ENCODE measurements at places on chromosomes 1 and 21. TPM values are rescaled to one million over a fixed set of nuclear protein-coding genes. Genes with fewer than 3 reads are reported as not detected.

DNA sequence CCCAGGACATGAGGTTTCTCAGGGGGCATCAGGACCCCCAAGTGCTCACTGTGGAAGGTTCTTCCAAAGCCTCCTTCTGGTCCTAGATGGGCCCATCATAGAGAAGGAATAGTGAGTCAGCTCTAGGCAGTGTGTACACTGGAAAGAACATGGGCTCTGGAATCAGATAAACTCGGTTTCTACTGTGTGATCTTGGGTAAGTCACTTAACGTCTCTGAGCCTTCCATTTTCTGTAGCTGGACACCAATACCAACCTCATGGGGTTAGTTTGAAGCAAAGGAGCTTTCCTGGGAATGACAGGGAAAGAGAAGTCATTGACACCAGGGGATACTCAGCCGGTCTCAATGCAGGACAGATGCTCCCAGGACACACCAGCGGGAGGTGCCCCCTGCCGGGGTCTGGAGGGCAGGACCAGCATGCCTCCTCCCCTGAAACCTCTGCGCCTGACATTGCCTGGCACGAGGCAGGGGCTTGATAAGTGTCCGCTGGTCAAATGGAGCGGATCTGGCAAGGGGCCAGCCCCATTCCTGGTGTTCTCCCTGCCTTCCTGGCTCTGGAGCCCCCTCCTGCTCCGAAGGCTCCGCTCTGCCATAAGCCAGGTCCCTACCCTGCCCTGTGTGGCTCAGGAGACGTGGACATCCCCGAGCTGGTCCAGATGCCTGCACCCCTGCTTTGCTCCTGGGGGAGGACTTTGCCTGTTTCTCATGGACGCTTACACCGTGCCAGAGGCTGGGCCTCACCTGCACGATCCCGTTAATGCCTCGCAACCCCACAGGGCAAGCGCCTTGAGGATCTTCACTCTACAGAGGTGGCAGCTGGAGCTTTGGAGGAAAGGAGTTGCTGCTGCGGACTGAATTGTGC is 52.8 kb downstream of the EDN2 start:
- no peak for DNase-seq

GRCh38 chr1:244605835-244606370 is 47.0 kb upstream of the DESI2 start:
- no peak for DNase-seq

PRDM16 gene
- total RNA-seq = 1.7 TPM

HPCA gene
- total RNA-seq = not detected

CYP4A11 gene
- not detected for total RNA-seq

ADAM30 gene
- not detected for total RNA-seq

GRCh38 chr1:153631047-153632022 is 2.5 kb upstream of the CHTOP start:
- DNase-seq = no peak

DNA sequence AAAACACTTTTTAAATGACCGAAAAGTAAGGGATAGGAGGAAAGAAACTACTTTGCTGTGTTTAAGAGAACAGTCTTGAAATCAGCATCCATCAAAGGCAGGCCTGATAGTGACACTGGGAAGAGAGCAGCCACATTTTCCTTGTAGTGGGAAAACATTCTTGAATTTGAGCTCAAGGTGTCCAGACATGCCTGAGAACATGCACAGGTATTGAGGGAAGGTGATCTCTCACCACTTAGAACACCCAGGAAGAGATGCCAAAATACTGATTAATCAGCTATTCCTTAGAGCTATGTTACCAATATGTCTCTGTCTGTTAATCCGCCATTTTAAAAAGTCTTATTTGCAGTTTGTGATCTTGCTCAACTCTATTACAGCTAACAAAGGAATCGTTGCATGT is 25.9 kb downstream of the IL12RB2 start:
- DNase-seq = no peak

- peak; percentile 93 for DNase-seq
Observed at GRCh38 chr21:38913120-38913892, 107.6 kb downstream of the ETS2 start.

PRAMEF5 gene
- total RNA-seq = not detected

DNA sequence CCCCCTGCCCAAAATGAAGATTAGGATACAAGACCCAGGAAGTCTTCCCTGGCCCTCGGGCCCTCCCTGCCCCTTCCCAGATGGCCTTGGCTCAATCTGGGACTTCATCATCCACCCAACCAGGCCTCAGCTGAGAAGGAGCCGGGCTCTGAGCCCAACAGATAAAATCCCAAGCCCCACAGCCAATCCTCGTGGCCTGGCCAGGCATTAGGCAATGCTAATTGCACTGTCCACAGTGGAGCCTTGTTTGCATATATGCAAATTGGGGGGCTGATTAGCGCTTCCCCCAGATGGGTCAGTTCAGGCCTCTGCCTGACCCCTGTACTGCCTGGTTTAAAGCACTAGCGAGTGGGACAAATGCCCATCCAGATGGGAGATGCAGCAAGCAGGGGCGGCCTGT is 34.9 kb downstream of the IGSF21 start:
- DNase-seq = no peak

DNA sequence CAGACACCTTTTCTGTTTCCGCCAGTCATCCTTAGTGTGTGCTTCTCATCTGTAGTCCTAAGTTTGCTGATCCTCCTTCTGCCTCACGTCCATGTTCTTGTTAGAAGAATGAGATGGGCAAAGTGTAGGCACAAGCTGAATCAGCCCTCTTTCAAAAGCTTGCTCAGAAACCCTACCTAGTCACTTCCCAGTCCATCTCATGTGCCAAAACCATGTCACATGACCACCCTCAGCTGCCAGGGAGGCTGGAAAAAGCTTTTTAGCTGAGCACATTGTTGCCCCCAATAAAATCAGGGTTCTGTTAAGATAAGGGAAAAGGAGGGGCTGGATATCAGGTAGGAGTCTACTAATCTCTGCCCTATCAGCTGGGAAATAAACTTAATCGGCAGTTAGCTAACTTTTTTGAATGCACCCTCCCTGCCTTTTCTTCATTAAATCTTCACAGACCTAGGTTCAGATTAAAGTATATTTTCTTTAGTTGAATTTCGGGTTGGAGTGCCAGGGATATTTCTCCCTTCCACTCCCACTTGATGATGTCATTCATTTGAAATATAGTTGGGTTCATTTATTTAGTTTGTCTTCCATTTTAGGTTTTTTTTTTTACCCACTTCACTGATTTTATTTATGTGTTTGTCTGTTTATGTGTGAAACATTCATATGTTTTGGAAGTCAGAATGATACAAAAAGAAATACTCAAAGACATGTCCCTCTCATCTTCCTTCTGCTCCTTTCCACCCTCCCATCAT is 129.2 kb downstream of the ROR1 start:
- DNase-seq = no peak

RBP7 gene
- 12.9 TPM for total RNA-seq

DNA sequence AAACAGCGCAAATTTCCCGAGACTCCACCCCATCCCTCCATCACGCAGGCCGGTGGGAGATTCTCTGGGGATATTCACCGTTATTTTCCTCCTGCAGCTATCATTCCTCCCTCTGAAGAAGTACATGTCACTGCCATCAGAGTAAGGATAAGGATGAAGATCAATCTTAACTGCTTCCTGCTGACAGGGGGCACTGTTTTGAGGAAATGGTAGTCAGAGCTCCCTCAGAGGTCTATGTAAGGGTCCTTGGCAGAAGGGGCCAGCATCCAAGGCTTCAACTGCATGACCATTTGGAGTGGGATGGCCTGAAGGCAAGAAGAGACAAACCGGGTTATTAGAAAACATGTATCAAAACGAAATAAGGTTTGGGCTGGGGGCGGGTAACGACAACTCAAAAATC is 111.5 kb downstream of the KCNK1 start:
- no peak for DNase-seq

- no peak for DNase-seq
Observed at GRCh38 chr1:81876901-81877733, 76.4 kb downstream of the ADGRL2 start.

- DNase-seq = no peak
Observed at GRCh38 chr1:225737161-225737560, 40.5 kb upstream of the SRP9 start.

DNA sequence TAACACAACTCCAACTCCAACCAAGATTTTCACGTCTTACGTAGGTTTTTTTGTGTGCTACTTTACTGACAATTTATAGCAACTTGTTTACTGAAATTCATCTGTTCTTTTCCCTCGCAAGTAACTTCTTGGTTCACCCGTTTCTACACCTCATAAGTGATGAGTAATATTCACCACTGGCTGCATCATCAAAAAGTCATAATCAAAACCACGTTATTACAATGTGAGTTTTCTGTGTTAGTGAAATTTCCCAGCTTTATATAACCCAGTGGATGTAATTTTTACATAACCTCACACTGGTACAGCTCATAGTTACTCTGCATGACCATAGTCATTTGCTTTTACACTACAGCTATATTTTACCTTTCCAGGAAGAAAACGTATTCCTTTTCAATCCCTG is 401.1 kb upstream of the LYPLAL1 start:
- no peak for DNase-seq

DNA sequence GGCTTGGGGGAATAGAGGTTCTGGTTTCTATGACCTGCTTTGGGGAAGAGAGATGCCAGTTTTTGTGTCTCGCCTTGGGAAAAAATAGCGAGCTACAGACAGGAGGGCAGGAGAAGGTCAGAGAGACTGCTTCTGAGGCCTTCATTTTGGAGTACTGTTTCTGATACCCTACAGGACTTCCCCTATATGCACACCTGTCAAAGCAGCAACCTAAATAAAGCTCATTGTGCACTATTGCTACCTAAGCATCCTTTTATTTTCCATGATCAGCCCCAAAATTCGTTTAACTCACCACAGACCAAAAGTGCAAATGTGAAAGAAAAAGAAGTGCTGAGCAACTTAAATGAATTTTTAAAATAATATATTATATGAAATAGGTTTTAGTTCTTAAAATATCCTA is 145.6 kb upstream of the CHRM3 start:
- DNase-seq = no peak

DMRTA2 gene
- total RNA-seq = not detected

DNA sequence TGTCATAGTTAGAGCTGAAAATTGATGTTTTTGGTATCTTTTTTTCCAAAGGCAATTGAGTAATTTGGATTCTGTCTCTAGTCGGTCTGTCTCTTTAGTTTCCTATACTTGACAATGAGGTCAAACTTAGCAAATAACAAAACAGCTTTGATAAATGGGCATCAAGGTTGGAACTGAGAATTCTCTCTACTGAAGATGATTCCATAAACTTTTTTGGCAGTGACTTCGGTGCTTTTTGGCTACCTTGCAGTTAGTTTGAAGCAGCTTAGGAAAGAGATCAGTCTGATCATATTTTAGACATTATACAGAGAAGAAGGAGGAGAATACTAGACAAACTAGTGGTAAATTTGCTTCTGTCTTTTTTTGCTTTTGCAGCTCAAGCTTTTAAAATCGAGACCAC is 559 bp downstream of the VCAM1 start:
- no peak for DNase-seq

- DNase-seq = no peak
Observed at GRCh38 chr1:41348394-41348793, 12.8 kb upstream of the FOXO6 start.

TMPRSS3 gene
- not detected for total RNA-seq

- no peak for DNase-seq
Observed at GRCh38 chr1:33473900-33474299, 1.5 kb downstream of the ZSCAN20 start.

- no peak for DNase-seq
Observed at GRCh38 chr1:25182629-25183028, 49.7 kb downstream of the SYF2 start.

SNIP1 gene
- 13.4 TPM for total RNA-seq

DNA sequence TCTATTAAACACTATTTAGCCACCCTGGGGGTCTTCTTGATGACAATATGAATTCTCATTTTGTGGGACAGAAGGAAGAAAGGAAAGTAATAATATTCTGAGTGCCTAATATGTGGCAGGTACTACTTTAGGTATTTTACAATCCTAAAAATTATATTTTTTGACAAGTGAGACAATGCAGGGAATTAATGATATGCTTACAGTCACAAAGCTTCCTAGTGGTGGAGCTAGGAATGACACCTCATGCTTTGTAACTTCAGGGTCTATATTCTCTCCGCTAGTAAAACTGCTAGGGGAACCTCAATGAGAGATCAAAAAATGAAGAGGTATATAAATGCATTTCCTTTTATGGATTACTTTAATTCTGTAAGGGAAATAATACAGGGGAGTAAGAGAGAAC is 44.3 kb downstream of the TPR start:
- DNase-seq = no peak

DNA sequence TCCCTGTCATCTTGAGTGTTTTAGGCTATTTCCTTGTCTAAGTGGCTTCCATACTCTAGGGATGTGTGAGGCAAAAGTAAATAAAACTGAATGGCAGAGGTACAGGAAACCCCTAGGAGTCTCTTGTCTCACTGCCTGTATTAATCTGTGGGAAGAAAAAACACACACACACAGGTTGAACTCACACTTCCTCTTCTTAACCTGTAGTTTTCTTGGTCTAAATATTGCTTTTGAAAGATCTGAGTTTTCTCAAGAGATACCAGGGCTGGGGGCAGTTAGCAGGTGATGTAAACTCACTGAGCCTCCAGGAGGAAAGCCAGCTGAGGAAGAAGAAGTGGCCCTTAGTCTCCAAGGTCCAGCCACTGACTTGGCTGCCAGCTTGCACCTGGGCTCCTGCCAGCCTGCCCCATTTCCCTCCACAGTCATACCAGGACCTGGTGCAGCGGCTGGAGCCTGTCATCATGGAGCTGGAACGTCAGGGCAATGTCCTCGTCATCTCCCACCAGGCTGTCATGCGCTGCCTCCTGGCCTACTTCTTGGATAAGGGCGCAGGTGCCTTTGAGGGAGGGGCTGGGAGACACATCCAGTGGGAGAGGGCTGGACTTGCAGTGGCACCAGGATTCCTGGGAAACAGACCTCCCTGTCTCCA is 16.9 kb downstream of the PFKFB2 start:
- DNase-seq = no peak

- no peak for DNase-seq
Observed at GRCh38 chr1:57094749-57095148, 128.9 kb upstream of the C8B start.

TMEM200B gene
- total RNA-seq = 44.8 TPM

ATP1A4 gene
- total RNA-seq = not detected

GRCh38 chr1:206921772-206922265 is at the start of gene FCMR:
Gene FCMR (minus strand): TSS chr1:206921941. CDS start chr1:206921854, 87 bp downstream.
- no peak for DNase-seq

PIGV gene
- total RNA-seq = 11.8 TPM

- no peak for DNase-seq
Observed at GRCh38 chr1:106925750-106926149, 130.7 kb upstream of the PRMT6 start.

CCDC181 gene
- 0.83 TPM for total RNA-seq

- DNase-seq = no peak
Observed at GRCh38 chr1:198254521-198254920, 97.7 kb downstream of the NEK7 start.

DNA sequence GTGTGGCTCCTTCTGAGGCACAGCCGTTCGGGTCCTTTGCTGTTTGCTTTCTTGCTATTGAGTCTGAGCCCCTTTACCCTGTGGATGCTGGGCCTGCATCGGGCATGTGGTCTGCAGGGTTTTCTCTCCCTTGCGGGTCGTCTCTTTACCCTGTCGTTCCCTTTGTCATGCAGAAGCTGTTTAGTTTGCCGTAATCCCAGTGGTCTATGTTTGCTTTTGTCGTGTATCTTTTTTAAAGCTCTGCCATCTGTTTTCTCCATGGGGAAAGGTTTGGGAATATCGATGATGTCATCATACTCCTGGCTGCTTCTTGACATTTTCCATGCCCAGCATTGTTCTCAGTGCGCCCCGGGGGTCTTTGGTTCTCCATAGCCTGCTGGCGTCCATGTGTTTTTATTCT is 68.2 kb downstream of the AGPAT3 start:
- DNase-seq = no peak

TBX15 gene
- 0.75 TPM for total RNA-seq

- DNase-seq = no peak
Observed at GRCh38 chr1:11610629-11611180, 43.5 kb downstream of the FBXO2 start.

Measured in esophagus muscularis mucosa (tissue), 4 donors.